ENCODE measurements at places on chromosomes 2 and 18.

DNA sequence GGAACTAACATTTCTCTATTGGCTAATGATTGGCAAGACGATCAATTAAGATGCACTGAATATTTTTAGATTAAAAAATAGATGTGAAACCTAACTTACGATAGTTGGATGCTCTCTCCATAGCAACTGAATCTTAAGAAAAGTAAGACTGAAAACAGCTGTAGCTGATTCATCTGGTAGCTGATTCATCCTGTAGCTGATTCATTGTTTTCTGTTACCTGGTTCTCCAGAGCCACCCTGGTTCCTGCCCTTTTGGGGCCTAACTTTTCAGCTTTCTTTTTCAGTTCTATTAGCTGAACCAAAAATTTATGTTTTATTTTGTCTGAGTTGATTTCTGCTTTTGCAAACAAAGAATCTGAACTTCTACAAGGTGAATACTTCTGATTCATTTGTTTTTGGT is 22.7 kb upstream of the SPR start:
- DNase-seq, result no peak

DNA sequence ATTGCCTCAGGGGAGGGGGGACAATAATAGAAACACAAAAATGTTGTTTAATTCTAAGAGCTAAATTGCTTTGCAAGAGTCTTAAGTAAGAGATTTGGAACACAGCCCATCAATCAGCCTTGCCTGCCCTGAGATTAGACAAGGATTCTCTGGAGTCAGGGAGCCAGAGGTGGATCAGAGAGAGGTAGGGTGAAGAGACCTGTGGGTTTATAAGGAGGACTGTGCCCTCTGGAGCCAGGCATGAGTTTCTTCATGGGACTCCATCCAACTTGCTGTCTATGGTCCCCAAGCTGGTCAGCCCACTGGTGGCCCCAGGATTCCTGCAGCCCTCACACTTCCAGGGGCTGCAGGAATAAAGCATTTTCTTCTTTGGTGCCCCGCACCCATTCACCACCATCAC is 139.3 kb downstream of the ALK start:
- DNase-seq, result no peak

DNA sequence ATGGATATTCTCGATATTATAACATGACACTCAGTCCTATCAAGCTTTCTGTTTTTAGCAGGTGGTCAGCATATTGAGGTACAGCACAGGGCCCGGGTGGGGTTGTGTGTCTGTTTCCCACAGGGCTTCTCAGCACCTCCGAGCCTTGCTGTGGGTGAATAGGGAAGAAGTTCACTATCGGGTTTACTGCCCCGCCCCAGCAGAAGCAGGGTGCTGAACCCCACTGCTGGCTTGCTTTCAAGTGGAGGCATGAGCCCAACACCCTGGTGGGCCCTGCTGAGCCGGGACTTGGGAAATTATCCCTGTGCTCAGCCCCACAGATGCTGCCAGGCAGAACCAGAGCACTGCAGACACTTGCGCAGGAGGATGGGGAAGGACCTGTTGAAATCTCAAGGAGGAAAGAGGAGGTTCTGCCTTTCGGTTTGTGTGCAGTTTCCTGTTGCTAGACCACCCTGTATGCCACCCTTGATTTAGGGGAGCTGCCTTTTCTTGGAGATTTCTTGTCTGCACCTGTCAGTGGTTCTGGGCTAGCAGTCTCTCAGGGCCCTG is 270.3 kb upstream of the SALL3 start:
- no peak for DNase-seq

DNA sequence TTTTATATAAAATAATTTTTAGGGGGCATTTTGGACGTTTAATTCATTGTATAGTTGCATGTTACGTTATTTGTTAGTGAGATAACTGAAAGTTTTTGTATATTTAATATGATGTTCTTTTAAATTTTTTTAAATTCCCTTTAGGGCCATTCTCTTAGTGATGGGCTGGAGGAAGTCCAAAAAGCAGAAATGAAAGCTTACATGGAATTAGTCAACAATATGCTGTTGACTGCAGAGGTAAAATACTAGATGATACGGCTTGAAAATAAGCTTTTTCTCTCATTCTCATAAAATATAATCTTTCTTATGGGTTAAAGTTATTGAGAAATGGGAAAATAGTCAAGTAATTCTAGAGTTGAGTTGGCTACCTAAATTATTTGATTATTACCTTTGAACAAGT is 58.9 kb downstream of the MTX2 start:
- DNase-seq, result no peak

- no peak for DNase-seq
Observed at GRCh38 chr2:174117951-174118930, 130.1 kb downstream of the OLA1 start.

DNA sequence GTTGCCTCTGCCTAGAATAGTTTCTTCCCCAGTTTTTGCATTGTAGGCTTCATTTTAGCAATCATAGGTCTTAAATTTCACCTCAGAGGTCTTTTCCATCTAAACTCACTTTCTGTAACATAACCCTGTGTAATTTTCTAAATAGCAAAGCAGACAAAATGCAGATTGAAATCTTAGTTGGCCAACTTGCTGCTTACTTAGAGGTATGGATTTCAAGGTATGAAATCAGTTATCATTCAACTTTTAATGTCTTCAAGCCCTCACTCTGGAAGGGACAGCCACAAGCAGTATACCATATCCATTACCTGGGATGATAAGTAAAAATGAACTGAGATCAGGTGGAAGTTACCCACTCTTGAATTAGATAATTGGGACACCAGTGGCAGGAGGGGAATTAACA is 3.9 kb downstream of the CCDC121 start:
- DNase-seq, result no peak

DNA sequence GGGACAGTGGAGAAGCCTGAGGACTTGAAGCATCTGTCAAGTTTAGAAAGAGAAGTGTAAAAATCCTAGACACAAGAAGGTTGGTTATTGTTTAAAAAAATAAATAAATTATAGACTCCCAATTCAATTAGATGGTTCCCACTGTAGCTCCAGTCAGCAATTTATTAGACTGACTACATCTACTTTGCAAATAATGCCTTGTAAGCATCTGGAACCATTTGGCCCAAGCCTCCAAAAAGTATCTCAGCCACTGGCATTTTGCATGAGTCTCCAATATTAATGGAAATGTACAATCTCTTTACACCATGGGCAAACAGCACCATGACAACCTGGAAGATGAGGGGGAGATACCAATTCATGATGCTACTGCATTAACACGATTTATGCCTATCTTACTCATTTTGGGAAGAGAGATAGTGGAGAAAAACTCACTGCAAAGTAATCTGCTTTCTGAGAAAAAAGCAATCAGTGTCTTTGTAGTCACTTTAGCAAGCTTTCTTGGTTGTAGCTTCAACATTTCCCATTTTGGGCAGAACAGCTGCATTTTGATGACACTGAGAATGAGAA is 2.8 kb downstream of the NYAP2 start:
- DNase-seq, result no peak

DNA sequence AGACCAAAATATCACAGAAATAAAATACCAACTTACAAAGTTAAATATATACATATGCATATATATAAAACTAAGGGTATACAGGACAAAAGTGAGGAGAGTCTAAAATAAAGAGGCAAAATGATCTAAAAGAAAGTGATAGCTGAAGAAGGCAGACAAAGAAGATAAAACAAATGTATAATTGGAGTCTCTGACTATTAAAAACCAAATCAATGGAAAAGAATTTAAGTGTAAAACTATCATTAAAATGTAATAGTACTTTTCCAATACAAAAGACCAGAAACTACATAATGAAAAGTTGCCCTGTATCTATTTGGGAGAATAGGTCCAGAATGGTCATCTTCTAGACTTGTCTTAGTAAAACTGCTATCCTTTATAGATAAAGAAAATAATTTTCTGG is 267.4 kb upstream of the KLHL14 start:
- no peak for DNase-seq

- DNase-seq, result no peak
Observed at GRCh38 chr2:129727286-129727685, 252.2 kb upstream of the RAB6C start.

DNA sequence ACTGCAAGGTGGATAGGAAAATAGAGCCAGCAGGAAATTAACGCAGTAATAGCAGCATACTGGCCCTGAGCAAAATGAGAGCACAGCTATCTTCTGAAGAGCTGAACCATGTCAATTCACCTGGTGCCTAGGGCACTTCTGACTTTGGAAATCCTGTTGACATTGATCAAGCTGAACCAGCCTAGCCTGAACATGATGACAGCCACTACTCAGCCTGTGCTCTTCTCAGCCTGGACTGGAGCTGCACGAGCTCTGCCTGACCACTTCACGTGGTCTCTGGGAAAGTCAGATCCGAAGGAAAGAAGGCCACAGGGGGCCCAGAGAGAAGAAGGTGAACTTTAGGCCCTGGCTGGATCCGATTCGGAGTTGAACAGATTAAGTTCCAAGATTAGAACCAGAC is 421.9 kb downstream of the LPIN1 start:
- DNase-seq, result no peak

DNA sequence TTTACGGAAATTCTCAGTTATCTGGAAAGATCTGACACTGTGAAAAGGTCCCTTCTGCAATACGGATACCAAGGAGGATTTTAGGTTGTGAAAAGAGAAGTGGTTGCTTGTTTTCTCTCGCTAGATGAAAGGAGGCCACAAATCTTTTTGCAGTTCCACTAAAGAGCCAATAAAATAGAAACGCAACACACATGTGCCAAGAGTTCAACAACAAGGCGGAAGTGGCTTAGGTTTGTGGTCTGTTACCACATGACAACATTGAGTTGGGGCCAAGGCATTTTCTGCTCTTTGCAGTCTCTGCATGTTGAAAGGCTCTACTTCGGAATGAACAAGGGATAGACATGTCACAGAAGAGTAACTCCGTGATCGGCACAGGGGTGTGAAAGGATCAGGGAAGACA is 115.7 kb upstream of the OSR1 start:
- peak; percentile 7 for DNase-seq

GRCh38 chr18:9884090-9884489 is 1.7 kb upstream of the TXNDC2 start:
- DNase-seq, result no peak

- no peak for DNase-seq
Observed at GRCh38 chr2:38407111-38407682, 30.1 kb upstream of the ATL2 start.

- DNase-seq, result no peak
Observed at GRCh38 chr2:132676999-132677398, 7.0 kb upstream of the LYPD1 start.

- DNase-seq, result peak; percentile 62
Observed at GRCh38 chr2:230902180-230902899, 22.7 kb downstream of the GPR55 start.

DNA sequence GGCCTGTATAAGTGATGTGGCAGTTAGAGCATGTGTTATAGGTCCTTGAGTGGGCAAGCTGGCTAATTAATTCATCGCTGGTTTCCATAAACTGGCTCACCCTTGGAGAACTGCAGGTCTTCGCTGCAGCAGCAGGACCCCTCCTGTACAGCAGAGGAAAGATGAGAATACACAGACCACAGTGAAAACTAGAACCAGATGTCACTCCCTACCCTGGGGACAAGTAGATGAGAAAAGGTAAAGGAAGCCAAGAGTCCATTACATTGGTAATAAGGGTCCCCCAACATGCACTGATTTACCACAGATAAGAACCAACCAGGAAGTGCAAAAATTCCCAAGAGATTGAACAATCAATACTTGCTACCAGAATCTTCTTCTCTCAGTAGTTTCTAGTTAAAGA is 415.6 kb upstream of the LYPD1 start:
- DNase-seq, result no peak

DNA sequence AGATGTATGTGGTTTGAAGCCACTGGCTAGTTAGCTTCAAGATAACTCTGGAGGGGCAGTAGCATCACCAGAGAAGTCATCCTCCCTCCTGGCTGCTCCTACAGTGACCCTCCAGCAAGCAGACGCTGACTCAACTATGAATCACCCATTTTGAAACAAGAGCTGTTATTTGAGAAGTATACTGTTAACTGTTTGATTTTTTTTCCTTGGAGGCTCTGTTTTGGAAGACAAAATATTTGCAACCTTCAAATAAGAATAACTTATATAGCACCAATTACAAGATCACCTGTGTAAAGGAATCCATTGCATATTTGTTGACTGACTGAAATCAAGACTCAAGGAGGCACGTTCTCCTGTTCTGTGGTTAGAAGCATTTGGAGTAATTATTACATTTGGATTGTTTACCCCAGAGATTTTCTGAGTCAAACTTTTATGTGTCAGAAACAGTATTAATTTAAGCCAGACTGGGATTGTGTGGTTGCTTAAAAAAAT is 313.8 kb downstream of the MTX2 start:
- no peak for DNase-seq

DNA sequence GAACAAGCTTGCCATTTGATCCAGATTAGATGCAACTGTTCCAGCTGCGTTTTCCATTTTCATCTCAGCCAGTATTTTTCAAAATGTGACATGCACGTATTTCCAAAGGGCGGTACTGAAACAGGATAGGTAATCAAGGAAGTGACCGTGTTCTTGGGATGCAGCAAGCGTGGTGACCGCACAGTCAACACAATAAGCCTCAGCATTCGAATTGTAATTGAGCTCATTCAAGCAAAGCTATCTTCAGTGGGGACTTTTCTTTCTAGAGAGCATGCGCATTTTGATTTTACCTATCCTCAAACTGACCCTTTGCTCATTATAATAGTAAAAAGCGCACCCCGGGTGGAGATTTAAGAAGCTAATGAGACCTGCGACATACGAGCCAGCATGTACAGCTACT is 3.4 kb upstream of the ALPP start:
- no peak for DNase-seq

- peak; percentile 5 for DNase-seq
Observed at GRCh38 chr18:47883771-47884413, 46.6 kb downstream of the SMAD2 start.

DNA sequence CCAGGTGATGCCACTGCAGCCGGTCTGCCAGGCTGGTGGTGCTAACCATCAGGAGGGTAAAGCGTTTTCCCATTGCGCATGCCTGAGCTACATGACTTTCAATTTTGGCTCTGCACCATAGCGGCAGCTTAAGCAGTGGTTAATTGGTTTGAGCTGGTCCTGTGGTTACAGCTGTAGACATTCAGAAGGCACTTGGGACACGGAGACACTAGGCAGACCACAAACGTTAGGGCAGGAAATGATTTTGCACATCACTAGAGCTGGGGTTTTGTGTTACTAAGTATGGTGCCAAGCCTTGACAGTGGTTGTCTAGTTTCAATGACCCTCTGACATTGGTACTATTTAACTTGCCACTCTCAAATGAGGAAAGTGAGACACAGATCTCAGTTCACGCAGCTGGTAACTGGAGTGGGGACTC is 28.9 kb upstream of the CNOT11 start:
- DNase-seq, result peak; percentile 4

- DNase-seq, result no peak
Observed at GRCh38 chr18:56291294-56291693, 347.1 kb downstream of the TXNL1 start.

Measured in activated CD4-positive, alpha-beta T cell treated with anti-CD3 and anti-CD28 coated beads for 4 hours (primary cell).